Smooth muscle cell of the brain vasculature (primary cell): ENCODE measurements at places on chromosomes 16 and 17.

- no peak for DNase-seq
Measured at GRCh38 chr17:39485555-39485954, 24.3 kb downstream of the CDK12 start.

DNA sequence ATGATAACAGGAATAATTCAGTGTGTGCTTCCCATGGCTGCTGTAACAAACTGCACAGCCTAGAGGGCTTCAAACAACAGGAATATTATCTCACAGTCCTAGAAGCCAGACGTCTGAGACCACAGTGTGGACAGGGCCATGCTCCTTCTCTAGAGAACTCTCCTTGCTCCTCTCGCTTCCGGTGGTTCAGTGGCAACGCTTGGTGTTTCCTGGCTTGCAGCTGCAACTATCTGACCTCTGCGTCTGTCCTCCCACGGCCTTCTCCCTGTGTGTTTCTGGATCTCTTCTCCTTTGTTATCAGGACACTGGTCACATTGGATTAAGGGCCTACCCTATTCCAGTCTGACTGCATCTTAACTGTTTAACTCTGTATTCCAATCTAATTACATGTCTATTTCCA lies 414.3 kb downstream of the MAF start:
- no peak for DNase-seq

DNA sequence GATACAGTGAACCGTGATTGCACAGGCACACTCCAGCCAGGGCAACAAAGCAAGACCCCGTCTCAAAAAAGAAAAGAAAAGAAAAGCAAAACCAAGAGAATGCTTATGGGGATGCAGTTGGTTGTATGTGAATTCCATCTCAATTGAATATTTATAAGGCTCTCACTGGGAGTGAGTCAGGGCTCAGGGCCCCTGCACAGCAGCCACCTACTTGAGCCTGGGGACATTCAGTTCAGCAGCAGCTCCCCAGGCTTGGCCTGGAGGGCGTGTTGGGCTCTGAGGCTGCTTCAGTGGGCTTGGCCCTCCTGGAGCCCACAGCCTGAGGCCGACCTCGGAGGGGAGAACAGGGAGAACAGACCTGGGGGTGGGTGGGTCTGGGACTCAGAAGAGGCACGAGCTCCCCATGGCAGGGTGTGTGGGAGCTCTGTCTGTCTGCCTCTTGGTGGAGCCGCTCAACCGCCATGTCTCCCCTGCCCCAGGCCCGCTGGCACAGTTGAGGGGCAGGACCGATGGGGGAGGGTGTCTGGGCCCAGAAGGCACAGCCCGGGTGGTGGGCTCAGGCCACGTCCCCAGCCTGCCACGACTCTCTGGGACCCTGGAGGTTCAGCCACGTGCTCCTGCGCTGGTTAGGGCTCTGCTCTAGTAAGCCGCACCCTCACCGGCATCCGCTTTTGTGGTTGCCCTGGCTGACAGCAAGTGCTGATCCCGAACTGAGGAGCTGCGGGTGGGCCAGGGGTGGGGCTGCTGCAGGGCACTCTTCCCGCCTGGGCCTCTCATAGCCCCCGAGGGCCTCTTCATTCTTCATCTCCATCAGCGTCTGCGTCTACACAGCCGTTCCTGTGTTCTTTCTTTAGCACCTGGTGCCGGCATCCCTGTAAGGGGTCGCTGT lies 24.8 kb downstream of the ZFPM1 start:
- no peak for DNase-seq

DNA sequence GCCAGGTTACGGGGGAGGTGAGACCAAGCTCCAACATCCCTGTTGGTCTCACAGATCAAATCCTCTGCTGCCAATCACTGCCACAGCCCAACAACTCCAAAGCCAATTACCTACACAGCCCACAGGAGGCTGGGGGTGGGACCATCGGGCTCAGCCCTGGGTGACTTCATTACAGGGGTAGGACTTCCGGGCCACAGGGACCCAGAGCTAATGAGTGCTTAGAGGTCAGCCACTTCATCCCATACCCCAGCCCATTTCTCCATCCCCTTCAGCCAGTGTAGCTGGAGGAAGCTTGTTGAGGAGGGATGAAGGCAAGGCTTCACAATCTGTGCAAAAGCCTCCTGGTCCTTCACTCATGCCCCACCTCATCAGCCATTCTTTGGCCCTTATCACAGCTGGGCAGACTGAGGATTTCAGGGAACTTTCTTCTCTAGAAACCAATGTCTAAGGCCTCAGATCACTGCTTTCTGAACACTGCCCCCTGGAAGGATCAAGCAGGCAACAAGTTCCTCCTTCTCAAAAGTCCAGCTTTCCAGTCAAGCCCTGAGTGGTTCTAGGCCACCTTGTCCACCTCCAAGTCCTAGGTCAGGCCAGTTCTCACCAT lies 5.8 kb downstream of the FOXN1 start:
- DNase-seq: no peak

GRCh38 chr17:33207231-33207630 lies 85.9 kb downstream of the ASIC2 start:
- no peak for DNase-seq

GRCh38 chr17:31453896-31454295 lies 62.4 kb downstream of the RAB11FIP4 start:
- no peak for DNase-seq

GRCh38 chr17:59490216-59490615 lies 75.2 kb upstream of the DHX40 start:
- no peak for DNase-seq

- peak; percentile 47 for DNase-seq
Measured at GRCh38 chr17:21252796-21253645, at the start of gene NATD1. NATD1 (minus strand) TSS chr17:21253410; CDS start chr17:21253264, 146 bp downstream.

- no peak for DNase-seq
Measured at GRCh38 chr17:77503293-77503655, 362.5 kb downstream of the SEC14L1 start.

DNA sequence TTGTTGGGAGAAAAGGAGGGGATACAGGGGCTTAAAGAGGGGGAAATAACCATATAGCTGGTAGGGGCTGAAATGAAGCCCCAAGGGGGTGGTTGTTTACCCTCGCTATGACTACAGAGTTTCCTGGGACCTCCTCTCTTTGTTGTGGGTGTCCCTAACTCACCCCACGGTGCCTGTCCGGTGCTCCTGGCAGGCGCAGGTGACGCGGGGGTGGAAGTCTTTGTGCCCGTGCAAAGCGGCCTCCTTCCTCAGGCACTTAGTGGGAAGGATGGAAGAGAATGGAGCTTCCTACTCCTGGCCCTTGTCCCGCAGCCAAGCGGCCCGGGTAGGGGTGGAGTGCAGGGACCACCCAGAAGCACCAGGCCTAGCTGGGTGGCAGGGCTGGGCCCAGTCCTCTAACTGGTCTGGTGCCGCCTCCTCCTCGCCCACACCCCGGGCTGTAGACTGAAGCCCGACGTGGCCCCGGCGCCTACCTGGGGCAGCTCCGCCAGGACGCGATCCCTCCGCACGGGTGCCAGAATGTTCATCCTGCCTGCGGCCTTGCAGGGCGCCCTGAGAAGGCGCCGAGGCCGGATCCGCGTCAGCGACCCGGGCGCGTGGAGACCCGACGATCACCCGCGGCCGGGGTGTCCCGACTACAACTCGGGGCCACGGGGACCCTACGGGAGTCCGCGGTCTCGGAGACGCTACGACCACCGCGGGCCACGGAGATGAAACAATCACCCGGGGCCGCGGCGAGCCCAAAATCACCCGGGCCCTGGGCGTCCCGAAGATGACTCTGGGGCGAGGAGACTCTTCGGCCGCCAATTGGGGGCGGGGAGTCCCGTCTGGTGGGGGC lies 709 bp downstream of the RAB34 start:
- DNase-seq: no peak

DNA sequence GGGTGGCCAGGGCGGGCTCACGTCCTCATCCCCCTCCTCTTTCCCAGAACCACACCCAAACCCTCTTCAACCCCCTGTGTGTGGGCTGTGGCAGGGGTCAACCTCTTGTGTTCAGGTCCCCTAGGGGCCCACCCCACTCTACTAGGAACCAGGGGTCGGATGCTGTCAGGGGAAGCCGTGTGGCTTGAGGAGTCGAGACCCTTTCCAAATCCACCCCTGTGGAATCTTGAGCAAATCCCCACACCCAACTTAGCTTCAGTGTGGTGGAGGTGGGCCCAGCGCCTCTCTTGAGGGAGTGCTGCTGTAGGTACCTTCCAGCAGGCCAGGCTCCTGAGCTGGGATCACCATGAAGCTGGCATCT lies 121.5 kb downstream of the MRM1 start:
- DNase-seq: no peak

GRCh38 chr16:84730406-84731106 lies 30.8 kb downstream of the USP10 start:
- peak; percentile 67 for DNase-seq

DNA sequence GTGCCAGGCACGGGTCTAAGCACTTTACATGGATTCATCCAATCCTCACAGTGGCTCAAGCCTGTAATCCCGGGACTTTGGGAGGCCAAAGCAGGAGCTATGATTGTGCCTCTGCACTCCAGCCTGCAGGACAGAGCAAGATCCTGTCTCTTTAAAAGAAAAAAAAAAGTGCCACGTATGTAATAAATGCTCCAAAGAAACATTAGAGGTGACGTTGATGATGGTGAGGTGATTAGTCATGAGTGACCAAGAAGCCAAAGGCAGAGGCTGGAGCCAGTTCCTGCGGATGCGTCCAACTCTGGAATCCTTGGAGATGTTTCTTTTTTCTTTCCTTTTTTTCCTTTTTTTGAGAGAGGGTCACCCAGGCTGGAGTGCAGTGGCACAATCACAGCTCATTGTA lies 59.4 kb upstream of the SIAH1 start:
- DNase-seq: peak; percentile 60

DNA sequence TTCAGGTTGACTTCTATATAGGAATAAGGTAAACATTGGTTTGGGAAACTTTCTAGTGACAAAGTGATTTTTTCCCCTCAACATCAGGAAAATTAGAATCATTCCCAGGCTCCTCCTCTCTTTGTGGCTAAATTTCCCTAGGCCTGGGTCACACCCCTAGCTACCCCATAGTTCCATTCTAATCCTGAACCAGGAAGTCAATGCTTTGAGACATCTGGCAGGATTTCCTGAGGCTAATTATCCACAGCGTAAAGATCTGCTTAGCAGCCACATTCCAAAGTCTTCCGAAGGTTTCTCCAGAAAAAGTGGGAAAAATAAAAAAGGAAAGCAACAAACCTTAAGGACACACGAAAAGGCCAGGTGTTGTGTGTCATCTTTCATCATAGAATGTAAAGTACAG lies 60.3 kb upstream of the CORO6 start:
- DNase-seq: no peak

- no peak for DNase-seq
Measured at GRCh38 chr17:32588982-32589381, 102.2 kb downstream of the CDK5R1 start.

DNA sequence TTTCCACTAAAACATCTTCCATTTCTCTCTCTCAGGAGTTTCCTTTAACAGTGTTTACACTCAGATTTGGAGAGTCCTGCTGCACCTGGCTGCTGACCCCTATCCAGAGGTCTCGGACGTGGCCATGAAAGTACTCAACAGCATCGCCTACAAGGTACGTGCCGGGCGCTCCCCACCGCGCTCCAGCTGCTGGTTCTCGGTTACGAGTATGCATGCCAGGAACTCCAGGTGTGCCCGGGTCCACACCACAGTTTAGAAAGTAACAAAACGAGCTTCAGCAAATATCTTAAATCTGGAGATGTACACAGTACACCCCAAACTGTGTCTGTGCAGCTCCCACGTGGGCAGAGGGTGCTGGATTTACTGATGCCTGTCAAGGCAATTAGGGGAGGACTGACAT lies 82.9 kb upstream of the CHMP6 start:
- no peak for DNase-seq

DNA sequence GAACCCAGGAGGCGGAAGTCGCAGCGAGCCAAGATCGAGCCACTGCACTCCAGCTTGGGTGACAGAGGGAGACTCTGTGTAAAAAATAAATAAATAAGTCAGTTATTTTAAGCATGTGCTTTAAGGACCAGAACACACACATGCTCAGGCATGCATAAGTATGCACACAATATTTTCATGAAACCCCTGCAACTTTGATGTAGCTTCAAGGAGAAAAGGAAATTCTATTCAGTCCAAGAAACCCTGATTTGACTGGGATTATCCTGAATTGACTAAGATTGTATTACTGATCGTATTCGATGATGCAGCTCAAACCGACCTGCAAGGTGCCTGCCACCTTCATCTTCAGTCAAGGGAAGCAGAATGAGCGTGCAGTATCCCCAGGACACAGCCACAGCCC lies 841 bp downstream of the TEKT5 start:
- DNase-seq: no peak

DNA sequence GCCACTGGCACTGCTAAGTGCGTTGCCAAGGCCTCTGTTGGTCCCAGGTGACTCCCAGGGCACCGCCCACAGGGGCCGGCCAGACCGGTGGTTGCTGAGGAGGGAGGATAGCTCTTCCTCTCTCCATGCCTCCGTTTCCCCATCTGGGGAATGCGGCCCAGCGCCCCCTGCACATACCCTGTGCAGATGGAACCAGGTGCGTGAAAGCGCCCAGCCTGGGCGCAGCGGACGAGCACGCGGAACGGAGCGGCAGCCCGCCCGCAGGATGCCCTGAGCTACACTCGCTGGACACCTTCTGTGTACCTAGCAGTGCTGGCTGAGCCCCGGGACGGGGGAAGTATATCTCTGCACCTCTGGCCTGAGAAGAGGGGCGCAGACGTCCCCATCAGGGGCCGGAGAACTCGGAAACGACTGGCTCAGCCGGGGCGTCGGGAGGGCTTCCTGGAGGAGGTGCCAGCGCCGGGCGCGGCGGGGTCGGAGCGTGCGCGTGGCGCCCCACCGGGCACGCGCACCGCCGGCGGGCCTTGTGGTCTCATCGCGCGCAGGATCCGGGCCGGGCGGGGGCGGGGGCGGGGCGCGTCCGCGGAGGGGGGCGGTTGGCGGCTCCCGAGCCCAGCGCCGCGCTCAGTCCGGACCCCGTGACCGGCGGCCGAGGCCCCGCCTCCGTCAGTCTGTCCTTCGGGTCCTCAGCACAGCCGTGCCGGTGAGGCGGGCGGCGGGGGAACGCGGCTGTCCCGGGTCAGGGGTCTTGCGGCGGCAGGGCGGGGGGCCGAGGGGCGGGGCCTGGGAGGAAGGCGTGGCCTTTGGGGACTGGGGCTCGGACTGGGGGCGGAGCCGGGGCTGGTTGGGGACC lies at the start of the genes CCDC78 and HAGHL:
CCDC78 (minus strand) TSS at position 6 of the 853 bp plus-strand sequence. CDS start 76 bp downstream, outside the sequence.
HAGHL (plus strand) TSS at position 669 of the 853 bp plus-strand sequence. CDS start 404 bp downstream, outside the sequence.
- DNase-seq: no peak

GRCh38 chr17:68443972-68444464 lies 13.3 kb downstream of the WIPI1 start:
- DNase-seq: no peak

DNA sequence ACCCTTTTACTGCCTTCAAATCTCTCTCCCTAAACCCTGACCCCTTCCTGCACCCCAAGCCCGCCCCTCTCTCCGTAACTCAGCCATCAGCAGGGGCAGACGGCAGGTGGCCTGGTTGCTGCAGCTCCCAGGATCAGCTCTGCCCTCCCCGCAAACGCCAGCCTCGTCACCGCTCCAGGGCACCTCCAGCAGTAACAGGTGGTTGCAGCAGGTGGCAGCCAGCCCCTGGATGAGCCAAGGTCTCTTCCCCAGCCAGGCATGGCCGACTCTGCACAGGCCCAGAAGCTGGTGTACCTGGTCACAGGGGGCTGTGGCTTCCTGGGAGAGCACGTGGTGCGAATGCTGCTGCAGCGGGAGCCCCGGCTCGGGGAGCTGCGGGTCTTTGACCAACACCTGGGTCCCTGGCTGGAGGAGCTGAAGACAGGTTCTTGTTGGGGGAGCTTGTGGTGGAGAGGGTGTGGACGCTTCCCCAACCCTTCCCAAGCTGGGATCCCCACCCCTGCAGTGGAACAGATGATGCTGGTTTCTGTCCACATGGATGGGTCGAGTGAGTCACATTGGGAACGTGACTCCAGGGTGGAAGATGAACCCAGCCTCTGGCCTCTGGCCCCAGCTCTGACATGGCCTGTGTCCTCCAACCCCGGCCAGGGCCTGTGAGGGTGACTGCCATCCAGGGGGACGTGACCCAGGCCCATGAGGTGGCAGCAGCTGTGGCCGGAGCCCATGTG lies 558 bp downstream of the HSD3B7 start:
- DNase-seq: no peak

- peak; percentile 67 for DNase-seq
Measured at GRCh38 chr17:57130708-57131461, 45.8 kb downstream of the AKAP1 start.
